ENCODE measurements at places on chromosomes 4 and X. TPM values are rescaled to one million over a fixed set of nuclear protein-coding genes. Genes with fewer than 3 reads are reported as not detected.

- DNase-seq, result no peak
Observed at GRCh38 chrX:22095286-22095685, 63.2 kb downstream of the PHEX start.

GRCh38 chrX:13248867-13249486 is 70.9 kb downstream of the ATXN3L start:
- DNase-seq, result no peak

DNA sequence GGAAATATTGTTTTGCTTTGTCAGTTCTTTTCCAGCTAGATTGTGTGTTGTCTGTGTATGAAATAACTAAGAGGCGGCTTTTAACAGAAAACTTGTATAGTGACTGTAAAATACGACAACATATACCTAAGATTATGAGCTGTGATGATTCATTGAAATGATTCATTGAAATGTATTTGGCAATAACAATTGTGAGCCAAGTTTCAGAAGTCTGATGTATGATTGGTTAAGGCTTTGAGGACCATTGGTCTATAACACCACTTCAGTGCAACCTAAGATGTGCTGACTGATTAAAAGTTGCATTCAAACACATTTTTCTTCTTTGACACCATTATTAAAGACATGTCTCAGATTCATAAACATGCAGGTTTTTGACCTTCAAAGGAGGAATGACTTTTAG is 76.6 kb downstream of the PTPN13 start:
- DNase-seq, result no peak

GRCh38 chr4:64399313-64400109 is 9.7 kb downstream of the TECRL start:
- no peak for DNase-seq

DNA sequence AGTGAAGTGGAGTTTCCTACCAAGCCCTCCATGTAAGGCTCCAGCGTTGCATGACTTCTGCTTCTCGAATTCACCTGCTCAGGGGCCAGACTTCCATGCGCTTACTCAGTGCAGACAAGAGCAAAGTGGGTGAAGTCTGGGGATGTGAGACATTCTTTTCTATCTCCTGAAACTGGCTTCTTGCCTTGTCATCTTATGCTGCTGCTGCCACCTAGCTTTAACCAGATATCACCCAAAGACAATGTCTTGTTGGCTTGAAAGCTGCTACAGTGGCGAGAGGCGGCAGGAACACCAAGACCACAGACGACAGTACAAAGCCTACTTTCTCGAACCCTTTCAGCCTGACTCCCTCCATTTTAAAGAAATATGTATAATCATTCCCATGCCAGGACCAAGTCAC is 103.6 kb upstream of the ADGRG2 start:
- DNase-seq, result no peak

DNA sequence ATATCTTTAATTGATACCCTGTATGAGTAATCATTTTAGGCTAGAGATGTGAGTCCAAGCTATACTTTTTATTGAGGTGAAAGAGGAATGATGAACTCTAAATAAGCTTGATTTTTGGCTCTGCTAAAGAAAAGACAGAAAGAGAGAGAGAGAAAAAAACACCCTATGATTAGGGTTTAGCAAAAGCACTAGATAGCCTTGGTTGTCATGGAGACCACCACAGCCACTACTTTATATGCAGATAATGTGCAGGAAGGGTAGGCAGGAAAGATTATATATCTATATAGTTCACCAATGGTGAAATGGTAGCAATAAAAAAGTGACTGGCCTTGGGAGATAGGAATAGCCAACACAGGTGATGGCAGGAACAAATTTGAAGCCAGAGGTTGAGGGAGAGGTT is 69.9 kb upstream of the CAMK2D start:
- DNase-seq, result no peak

DNA sequence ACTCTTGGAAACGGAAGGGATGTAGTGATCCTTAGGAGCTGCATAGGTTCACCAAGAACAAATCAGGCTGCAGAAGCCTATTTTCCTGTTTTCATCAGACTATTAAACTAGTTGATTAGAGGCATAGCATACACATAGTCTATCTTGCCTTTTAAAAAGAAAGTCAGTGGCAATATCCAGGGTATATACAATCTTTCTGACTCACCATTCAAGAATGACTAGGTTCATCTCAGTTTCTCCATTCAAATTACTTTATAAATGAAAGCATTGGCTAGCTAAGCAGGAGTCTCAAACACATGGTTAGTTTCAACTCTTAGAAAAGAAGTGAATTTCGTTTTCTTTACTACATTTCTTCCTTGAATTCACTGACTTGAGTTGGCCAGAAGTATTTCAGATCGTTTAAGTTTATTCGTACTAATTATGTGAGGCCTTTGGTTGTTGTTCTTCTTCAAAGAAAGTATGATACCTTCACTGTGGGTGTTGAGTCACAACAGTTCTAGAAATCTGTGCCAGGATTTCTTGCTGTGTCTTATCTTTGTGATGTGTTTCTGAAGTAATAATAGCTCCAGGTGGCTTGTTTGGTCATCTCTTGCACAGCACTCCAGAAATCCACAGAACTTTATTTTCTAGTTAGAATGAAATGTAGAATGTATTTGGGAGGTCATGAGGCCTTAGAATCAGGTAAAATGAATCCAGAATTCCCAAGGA is 88.2 kb downstream of the AWAT2 start:
- no peak for DNase-seq

- DNase-seq, result no peak
Observed at GRCh38 chrX:70044541-70045245, 5.0 kb downstream of the AWAT2 start.

The TMSB15C gene
- total RNA-seq, result 0.73 TPM

The NDP gene
- total RNA-seq, result not detected

All from esophagus squamous epithelium (tissue), 5 donors.